ENCODE measurements at places on chromosomes 16 and 17.

DNA sequence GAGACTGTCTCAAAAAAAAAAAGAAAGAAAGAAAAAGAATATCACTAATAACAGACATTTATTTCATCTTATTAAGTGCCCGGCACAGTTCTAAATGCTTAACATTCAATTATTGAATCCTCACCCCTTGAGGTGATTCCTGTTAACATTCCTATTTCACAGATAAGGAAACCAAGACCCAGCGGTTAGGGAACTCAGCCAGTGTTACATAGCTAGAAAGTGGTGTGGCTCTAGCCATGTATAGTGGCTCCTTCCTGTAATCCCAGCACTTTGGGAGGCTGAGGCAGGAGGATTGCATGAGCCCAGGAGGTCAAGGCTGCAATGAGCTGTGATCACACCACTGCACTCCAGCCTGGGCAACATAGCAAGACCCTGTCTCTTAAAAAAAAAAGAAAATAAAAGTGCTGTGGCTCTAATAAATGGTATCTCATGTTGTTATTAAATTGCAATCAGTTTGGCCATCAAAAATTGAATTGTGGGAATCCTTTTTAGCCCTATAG, 28.1 kb downstream of the ZNRF1 start:
- no peak for DNase-seq

DNA sequence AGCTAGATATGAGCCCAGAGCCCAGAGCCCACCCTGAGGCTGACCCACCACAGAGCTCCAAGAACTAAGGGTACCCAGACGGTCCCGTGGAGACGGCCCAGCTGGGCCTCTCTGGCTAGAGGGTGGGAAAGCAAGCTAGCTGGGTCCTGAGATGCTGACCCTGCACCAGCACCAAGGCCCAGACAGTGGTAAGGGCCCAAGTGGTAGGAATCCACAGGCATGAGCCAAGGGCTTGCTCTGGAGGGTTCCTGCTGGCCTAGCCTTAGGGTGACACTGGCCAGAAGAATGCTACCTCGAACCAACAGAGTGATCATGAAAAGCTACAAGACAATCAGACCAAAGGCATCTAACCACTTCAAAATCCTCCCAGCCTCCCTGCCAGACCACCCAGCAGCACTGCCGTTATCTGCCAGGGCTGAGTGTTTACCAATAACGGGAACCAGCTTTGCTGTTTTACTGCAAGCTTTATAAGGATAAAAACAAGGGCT, 13.2 kb downstream of the HIC1 start:
- no peak for DNase-seq

GRCh38 chr17:1496869-1497268, 4.4 kb upstream of the MYO1C start:
- no peak for DNase-seq

DNA sequence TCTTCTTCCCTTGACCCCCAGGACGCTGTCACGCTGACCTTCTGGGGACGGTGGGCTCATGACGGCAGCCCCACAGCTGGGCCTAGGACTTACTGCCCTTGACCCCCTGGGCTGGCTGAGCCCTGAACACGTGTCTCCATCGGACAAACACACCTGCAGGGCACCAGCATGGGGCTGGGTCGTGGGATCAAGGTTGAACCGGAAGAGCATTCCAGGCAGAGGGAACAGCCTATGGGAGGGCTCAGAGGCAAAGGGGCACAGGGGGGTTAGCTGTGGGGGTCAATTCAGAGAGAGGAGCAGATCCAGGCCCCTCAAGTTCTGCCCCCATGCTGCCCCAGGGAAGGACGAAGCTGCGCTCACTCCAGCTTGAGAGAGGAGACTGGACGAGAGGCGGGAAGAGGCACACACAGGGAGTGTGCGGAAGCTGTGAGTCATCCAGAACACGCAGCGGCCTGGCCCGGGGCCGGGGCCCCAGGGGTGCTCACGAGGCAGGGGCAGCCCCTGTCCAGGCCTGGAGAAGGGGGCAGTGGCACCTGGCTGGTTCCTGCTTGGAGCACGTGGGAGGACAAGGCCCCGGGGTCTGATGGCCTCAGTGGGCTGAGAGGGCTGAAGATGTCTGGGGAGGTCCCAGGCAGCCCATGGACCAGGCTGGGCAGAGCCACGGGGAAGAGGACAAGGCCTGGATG, 9.9 kb downstream of the SSTR5 start:
- DNase-seq = no peak

DNA sequence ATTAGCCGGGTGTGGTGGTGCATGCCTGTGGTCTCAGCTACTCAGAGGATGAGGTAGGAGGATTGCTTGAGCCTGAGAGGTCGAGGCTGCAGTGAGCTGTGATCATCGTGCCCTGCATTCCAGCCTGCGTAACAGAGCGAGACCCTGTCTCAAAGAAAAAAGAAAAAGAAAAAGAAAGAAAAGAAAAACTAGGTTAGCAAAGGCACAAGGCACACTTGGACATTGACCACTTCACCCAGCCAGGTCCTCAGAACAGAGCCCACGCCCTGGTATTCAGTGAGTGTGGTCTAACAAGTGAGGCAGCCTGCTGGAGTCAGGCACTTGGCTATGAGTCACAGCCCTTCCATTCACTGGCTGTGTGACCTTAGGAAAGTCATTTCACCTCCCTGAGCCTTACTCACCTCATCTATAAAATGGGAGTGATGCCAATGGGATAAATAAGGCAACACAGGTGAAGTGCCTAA, 10.4 kb downstream of the MILR1 start:
- DNase-seq = no peak

DNA sequence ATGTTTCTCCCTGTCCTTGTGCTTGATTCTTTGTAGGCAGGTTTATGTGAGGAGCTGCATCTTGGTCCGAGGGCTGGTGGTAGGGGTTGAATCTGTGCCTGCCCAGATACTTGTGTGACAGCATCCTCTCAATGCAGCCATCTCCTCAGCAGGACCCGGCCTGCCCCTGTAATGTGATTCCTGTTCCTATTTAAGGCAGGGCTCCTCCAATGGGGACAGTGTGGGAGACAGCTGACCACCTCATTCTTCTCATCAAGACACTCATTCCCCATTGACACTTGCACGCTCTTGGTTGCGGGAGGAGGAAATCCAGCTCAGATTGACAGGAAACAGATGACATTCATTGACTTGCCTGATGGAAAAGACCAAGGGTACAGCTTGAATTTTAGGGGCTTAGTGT, 384.5 kb downstream of the CPPED1 start:
- no peak for DNase-seq

DNA sequence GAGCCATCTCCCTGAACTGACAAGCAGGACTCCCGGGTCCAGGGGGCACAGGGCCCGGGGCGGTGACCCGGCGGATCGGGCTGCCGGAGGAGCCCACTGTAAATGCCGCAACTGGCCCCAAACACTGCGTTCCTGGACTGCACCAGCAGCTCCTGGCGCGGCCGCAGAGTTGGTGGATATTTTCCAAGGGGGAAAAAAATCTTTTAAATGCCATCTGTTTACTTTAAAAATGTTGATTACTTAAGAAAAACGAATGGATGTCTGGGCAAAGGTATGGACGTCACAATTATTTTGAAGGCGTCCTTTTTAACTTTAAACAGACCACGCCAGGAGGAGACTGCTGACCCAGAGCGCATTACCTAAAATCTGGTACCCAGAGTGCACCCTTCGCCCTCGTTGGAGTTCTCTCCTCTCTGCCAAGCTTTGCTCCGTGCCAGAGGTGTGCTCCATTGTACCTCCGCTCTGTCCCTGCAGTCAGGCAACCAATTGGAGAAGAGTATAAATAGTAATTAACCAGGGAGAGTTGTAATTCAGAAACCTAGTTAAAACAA, 3.4 kb downstream of the HS3ST3B1 start:
- DNase-seq = no peak

- DNase-seq = no peak
These were observed 210.6 kb upstream of the CDH5 start for GRCh38 chr16:66155933-66156332.

- DNase-seq = peak; percentile 19
These were observed at the start of gene MPP2 for GRCh38 chr17:43907425-43907981. MPP2 (minus strand) TSS chr17:43907536; CDS start chr17:43904460, 3,076 bp downstream.

DNA sequence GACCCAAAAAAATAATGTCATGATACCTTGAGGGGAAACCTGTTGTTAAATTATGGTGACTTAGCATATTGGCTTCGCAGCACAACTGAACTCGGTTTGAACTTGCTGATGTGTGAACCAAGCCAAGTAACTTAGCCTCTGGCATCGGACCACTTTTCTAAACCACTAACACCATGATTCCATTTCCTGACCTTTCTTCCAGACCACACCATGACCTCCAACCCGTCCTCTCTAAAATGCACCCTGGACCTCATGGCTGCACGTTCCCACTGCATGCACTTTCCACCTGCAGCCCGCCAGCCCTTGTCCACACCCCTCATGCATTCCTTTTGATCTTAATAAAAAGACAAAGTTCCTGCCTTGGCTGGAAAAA, 29.3 kb downstream of the DYNLRB2 start:
- no peak for DNase-seq

GRCh38 chr17:80092959-80093358, 8.4 kb upstream of the GAA start:
- no peak for DNase-seq

DNA sequence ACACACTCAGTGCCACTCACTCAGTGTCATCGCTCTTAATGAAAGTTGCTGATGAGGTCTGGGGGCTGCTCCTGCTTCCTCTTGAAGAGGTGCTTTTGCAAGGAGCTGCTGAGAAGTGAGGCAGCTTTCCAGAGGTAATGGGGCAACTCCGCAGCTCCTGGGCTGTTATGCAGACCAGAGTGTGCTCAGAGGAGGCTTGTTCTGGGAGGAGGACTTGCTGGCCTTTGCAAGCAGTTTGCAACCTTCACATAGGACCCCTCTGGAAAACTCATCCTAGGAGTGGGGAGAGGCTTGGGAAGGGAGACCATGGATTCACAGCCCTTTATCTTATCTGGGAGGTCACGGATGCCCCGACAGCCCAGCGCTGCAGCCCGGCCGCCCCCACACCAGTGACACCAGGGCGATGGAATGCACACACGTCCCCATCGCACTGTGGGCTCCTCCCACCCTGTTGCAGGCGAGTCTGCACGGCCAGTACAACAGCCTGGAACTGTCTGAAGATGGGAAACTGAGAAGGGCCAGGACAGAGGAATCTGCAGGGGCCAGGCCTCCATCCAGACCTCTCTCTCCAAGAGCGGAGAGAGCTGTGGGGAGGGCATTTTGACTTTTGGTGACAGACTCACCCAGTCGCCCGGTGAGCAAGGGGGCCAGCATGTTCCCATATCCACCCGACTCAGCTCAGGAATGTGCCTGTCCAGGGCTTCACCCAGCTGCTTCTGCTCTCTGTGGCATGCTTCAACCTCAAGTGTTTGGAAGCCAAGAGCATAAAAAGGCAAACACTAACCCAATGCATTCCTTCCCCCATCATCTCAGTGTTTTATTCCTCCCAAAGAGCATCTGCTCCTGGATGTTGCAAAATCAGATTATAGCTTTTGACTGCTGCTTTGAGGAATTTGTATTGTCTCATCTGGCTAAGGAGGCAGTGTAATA, 78.6 kb upstream of the ZNF469 start:
- DNase-seq = peak; percentile 90

DNA sequence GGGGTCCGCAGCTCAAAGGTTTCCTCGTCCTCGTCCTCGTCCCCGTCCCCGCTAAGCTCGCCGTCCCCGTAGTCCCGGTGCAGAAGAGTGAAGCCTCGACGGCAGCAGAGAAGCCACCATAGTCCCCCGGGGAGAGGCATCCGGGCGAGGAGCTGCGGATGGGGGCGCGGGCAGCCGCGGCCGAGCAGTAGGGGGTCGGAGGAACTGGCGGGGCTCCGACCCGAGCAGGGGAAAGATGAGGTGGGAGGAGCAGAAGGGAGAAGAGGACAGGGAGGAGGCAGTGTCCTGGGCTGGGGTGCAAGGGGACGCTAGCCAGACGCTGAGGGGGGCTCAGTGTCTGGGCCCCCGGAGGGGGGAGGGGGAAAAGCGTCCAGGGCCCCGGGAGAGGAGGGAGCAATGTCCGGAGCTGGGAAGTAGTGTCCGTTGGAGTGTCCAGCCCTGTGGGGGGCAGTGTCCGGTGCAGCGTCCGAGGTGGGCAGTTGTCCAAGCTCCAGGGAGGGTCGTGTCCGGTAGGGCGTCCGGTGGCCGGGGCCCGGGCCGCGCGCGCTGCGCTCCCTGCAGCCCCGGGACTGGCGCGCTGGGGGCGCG, at the start of gene PLEKHH3:
Gene PLEKHH3, minus strand, starts transcription at position 571 of the 588 bp plus-strand sequence. Its CDS starts 431 bp downstream, at position 140.
- DNase-seq = no peak

- DNase-seq = peak; percentile 32
These were observed 36.0 kb downstream of the RNF157 start for GRCh38 chr17:76204277-76204676.

- no peak for DNase-seq
These were observed 250.9 kb upstream of the SDK2 start for GRCh38 chr17:73895157-73895556.

GRCh38 chr17:41917679-41918313, 955 bp downstream of the ACLY start:
- DNase-seq = no peak

GRCh38 chr17:55582897-55583296, 71.6 kb upstream of the SMIM36 start:
- DNase-seq = no peak

- DNase-seq = no peak
These were observed 34.8 kb downstream of the FAM20A start for GRCh38 chr17:68566442-68566738.

DNA sequence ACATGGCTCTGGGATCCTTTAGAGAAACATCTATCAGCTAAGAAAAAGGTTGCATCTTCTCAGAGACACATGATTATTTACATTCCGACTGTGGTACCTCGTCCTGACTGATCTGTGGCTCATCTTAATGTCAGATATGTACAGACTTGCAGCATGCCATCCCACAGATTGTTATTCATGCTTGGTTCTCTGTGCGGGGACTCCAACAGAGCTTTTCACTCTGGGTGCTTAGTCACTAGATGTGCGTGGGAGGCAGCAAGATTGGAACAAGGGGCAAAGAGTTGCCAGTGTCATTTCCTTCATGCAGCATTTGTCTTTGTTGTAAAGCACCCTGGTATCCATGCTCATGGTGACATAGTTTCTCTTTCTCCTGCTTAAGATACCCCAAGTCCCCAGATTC, 179.1 kb upstream of the CACNG5 start:
- DNase-seq = no peak

DNA sequence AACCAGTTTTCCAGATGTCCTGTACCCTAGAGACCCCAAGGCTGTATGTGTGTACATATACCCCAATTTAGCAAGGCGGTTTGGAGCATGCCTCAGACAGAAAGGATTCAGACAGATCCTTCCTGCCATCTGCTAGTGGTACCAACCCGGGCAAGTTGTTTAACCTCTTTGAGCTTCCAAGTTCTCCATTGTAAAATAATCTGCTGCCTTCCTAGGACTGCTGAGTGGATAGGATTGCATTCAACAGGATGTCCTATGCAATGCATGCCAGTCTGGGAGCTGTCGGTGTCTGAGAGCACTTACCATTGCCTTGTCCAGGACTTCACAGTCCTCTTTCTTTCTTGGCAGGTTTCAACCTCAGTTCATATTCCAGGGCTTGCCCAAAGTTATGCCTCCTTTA, 1.9 kb downstream of the CDH13 start:
- DNase-seq = no peak

- DNase-seq = peak; percentile 21
These were observed 144.5 kb downstream of the CDH11 start for GRCh38 chr16:64977206-64977920.

- DNase-seq = no peak
These were observed 14.5 kb downstream of the BAIAP2 start for GRCh38 chr17:81049372-81049911.

Measured in fibroblast of skin of left biceps (primary cell).